ENCODE measurements at places on chromosomes 7 and 10.

GRCh38 chr10:72058989-72059842 lies 29.1 kb downstream of the SPOCK2 start:
- no peak for DNase-seq

DNA sequence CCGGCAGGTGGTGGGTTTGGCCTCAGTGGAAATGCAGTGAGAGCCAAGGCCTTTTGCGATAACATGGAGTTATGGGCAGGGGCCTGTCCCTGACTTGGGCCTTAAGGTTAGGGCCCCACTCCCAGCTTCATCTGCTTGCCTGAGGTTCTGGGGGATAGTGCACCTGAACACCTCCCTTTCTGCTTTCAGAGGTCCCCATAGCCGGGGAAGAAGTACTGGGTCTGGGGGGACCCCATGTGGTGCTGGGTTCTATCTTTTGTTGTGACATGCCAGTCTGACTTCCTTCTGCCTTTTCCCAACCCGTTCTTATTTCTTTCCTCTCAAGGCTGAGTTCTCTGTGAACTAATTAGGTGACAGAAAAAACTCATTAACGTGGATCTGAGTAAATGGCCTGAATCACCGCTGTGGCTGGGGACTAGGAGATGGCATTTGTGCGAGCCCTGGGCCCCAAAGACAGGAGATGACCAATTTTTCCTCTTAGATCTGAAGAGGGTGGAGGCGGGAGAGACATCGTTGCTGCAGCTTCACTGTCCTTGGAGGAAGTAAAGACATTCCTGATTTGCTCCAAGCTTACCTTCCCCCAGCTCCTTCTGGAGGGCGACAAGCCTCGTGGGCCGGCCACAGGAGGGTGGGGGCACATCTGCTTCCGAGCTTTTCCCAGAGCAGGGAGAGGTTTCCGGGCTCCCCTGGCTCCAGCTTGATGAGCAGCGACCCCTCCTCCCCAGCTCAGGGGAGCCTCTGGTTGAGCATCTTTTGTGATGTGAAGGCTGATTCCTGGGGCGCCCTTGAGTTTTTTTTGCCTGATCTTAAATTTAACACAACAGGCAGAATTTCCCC lies 2.0 kb downstream of the AGAP3 start:
- no peak for DNase-seq

DNA sequence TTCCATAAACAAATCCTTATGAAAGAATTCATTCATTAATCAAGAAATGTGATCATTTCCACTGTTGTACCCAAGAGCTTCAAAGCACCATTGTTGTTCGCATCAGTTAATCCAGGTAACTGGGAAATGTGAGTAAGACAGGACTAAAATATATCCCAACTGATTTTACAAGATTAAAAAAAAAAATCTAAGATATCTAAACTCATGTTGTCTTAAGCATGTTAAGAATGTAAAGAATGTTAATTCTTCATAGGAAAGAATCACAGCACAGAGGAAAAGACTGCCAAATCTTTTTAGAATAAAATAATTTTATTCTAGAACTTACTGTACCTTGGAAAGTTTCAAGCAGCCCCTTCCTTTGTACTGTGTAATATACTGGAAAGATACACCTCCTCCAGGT lies 16.4 kb downstream of the FZD1 start:
- DNase-seq, result no peak

DNA sequence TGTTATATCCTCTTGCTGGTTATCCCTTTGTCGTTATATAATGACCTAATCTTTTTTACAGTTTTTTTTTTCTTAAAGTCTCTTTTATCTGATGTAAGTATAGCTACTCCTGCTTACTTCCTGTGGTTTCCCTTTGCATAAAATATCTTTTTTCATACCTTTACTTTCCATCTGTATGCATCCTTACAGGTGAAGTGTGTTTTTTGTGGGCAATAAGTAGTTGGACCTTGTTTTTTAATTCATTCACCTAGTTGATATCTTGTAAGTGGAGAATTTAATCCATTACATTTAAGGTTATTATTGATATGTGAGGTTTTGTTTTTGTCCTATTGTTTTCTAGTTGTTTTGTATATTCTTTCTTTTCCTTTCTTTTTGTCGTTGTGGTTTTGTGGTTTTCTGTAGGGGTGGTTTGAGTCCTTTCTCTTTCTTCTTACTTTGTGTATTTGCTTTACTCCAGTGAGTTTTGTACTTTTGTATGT lies 168.6 kb downstream of the MLLT10 start:
- peak; percentile 53 for DNase-seq

- no peak for DNase-seq
These were observed 404.7 kb upstream of the PODXL start for GRCh38 chr7:131961054-131961680.

Measured in GM12865 (cell line).